ENCODE measurements at places on chromosomes 4 and X.

- DNase-seq, result no peak
These were observed 813.5 kb upstream of the SLIT2 start for GRCh38 chr4:19438233-19438632.

GRCh38 chr4:117549524-117549923 lies 464.1 kb upstream of the TRAM1L1 start:
- DNase-seq, result no peak

DNA sequence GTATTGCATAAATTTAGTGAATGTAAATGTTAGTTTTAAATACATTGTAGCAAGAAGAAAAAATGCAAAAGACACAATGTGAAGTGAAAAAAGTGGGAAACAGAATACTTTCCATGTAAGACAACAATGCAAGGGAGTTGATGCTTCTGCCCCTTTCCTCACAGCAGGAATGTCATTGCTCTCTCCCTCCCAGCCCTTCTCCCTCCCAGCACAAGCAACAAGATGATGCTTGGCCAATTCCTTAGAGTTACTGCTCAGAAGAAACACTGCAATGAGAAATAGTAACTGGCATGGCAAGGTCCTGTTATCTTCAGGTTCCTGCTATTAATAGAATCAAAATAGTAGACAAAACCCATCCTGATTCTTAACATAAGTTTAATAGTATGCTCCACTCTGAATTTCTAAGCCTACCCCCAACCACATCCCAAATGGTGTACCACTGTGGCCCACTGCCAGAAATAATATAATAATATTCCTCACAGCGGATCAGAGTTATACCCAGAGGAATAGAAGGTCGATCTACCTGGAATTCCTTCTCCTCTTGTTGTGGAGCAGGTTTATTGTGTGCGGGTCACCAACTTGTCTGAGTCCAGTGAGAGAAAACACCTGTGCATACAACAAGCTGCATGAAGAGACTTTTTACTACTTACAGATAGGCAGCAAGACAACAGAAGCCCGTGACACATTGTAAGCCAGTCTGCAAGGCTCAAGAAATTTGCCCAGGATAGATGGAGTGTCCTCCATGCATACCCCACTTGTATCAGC lies 69.8 kb upstream of the SLC7A11 start:
- DNase-seq, result peak; percentile 19

- DNase-seq, result peak; percentile 61
These were observed 133.2 kb downstream of the ARHGAP6 start for GRCh38 chrX:11532291-11533078.

DNA sequence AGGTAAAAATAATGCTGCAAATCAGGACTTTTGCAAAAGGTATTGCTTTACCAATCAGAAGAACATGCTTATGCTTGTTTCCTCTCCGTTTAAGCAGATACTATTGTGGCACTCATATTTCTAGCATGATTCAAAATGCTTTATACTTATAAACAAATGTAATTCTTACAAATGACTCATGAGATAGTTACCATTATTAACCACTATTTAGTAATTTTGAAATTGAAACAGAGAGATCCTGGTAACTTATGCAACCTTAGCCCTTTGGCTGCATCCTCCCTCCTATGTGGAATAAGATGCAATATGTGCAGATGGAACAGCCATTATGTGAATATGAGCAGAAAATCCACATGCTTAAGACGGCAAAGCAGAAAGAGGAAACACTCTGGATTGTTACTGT lies 164.7 kb downstream of the PCDH18 start:
- no peak for DNase-seq
